T follicular helper cell (primary cell): ENCODE measurements at places on chromosomes 4 and X.
A peak's percentile ranks its signal among the peaks of the same experiment; 100 is the strongest.

GRCh38 chrX:119502727-119503483 lies 34.7 kb downstream of the SLC25A5 start:
- DNase-seq = peak; percentile 21

- DNase-seq = no peak
Measured at GRCh38 chrX:2848871-2849301, 20.2 kb downstream of the GYG2 start.

DNA sequence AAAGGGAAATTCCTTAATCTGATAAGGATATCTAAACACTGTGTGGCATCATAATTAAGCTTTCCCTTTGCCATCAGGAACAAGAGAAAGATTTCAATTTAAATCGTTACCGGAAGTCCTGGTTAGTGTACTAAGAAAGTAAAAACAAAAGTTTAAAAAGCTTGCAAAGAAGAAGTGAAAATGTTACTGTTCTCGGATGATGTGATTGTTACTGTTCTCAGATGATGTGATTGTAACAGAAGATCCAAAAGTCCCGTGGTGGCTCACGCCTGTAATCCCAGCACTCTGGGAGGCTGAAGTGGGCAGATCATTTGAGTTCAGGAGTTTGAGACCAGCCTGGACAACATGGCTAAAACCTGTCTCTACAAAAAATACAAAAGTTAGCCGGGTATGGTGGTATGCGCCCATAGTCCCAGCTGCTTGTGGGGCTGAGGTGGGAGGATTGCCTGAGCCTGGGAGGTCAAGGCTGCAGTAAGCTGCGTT lies 62.5 kb downstream of the RGS12 start:
- DNase-seq = no peak

GRCh38 chrX:131747173-131747572 lies 203.3 kb downstream of the OR13H1 start:
- DNase-seq = peak; percentile 75

DNA sequence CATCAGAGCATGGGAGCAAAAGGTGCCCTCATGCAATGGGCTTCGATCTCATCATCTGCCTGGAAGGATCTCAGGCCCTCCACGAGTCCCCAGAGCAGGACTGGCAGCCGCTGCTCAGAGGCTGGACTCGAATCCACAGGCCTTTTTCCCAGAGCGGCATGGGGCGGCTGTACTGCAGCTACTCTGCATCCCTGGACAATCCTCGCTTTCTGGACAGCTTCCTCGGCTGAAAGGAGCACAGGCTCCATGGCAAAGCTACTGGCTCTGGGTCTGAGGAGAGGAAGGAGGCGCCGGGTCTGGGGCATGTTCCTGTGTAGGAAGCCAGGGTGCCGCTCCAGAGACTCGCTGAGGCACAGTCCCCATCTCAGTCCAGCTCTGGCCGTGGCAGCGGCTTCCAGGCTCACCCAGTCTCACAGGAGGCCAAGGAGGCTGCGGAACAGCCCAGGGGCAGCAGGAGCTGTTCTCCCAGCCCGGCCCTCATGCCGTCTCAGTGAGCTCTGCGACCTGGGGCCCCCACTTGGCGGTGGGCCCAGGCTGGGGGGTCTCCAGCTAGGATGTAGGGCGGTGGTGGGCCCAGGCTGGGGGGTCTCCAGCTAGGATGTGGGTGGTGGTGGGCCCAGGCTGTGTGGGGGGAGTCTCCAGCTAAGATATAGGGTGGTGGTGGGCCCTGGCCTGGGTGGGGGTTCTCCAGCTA lies 2.7 kb upstream of the SPON2 start:
- no peak for DNase-seq

DNA sequence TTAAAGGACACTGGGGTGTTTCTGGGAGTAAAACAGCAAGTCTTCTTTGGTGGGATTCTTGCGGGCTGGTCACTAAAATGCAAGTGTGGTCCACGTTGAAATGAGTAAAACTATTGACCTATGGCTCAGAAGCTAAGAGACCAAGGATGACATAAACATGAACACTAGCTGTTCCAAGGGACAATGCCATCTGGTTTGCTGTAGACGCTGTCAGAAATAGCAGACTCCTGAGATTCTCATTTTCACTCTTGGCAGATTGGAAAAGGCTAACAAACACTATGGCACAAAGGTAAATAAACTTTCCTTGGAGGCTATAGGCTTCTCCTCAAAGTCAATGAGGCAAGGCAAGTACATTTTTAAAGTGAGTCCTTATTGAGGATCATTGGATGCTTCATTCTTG lies 343.6 kb downstream of the KCNIP4 start:
- no peak for DNase-seq

- peak; percentile 1 for DNase-seq
Measured at GRCh38 chrX:56281789-56282188, 49.6 kb downstream of the KLF8 start.

DNA sequence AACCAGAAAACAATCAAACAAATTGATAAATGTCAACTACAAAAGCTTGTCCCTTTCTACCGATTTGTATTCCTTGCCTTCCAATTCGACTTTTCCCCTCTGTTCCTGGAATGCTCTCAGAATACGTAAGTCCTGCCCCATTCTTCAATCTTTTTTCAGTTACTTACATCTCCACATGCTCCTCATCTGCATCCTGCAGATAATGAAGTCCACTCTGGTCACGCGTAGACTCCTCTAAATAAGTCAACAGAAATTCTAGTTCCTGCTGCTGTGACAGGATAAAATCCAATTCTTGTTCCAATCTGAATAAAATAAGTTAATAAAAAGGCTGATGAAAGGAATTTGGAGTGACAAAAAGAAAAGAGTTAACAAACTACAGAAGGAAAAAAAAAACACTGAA lies 34.4 kb upstream of the RBM41 start:
- DNase-seq = no peak

DNA sequence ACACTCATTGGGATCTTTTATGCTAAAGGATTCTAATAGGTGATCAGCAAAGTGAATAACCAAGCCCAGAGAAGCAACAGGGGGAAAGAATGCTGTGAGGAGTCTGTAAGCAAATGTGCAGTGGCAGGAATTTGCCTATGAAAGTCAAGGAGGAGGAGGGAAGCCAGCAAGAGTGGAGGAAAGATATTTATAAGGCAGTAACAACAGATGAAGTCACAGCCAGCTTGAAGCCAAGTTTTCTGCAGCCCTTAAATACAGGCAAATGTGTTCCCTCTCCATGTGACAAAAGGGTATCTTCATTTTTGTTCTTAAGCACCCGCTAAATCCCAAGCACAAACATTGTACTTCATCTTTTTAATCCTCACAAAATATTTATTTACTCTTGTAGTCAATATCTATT lies 275.0 kb upstream of the CLNK start:
- no peak for DNase-seq

DNA sequence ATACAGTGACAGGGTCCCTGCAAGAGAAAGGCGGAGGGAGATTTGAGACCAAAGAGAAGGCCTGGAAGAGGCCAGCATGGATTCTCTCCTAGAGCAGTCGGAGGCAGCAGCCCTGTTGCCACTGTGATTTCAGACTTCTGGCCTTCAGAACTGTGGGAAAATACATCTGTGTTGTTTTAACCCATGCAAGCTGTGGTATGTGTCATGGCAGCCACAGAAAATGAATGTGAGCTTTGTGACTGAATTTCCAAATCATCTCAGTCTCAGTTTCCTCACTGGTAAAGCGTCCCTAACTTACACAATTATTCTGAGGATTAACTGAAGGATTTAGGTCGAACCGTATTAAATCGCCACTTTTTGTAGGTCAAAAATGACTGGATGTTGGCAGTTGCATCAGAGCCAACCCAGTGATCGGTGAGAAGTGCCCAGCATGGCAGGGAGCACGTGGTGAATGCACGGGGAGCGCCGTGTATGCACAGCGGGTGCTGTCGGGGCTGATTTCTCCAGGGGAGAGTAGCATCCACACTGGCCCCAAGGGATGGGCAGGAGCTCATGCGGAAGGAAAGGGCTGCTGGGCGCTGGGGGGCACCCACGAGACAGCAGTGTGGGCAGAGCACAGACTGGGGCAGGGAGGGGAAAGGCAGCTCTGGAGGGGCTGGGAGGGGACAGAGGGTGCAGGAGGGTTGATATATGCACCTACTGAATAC lies 23.8 kb upstream of the NSG1 start:
- DNase-seq = no peak

- no peak for DNase-seq
Measured at GRCh38 chr4:165583341-165583740, 204.5 kb downstream of the CPE start.

DNA sequence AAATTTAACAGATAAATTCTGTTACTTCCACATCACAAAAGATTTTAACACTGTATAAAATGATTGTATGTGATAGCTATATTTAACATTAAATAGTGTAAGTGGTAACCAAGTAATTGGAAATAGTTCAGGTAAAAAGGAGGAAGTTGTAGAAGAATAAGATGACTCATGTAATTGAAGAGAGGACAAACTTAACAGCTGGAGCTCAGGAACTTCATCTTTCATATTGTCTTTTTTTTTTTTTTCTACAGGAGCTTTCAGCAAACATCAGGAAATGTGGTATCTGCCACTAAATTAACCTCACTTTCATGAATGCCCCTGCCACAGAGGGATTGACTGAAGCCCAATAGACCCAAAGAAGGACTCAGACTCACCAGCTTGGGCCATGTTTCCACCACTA lies 188.4 kb upstream of the VEGFC start:
- no peak for DNase-seq

DNA sequence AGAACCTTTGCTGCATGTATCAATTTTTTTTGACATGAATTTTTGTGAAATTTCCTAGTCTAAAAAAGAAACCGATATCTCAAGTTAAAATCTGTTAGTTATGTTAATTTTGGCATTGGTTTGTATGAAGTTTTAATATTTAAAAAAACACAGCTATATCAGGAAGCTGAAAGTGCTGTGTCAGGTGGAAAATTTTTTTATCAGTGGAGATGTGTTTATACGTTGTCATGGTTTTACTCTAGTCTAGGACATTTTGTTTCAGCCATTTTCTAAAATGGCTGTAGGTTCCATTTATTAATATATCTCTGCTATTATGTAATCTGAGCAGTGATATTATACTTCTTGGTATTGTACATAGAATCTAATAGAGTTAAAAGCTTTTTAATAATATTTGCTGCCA lies 34.2 kb downstream of the OCRL start:
- no peak for DNase-seq

GRCh38 chr4:44629280-44629866 lies 22.1 kb downstream of the YIPF7 start:
- peak; percentile 5 for DNase-seq

- no peak for DNase-seq
Measured at GRCh38 chrX:77617206-77617605, 168.8 kb downstream of the ATRX start.

- no peak for DNase-seq
Measured at GRCh38 chr4:40629401-40630334, at the start of gene RBM47. Gene RBM47 (minus strand): TSS chr4:40629864. CDS start chr4:40438893, 190,971 bp downstream.
